ENCODE measurements at places on chromosomes 5 and 9.

GRCh38 chr5:106321242-106321641 lies 1349.5 kb downstream of the EFNA5 start:
- no peak for DNase-seq

DNA sequence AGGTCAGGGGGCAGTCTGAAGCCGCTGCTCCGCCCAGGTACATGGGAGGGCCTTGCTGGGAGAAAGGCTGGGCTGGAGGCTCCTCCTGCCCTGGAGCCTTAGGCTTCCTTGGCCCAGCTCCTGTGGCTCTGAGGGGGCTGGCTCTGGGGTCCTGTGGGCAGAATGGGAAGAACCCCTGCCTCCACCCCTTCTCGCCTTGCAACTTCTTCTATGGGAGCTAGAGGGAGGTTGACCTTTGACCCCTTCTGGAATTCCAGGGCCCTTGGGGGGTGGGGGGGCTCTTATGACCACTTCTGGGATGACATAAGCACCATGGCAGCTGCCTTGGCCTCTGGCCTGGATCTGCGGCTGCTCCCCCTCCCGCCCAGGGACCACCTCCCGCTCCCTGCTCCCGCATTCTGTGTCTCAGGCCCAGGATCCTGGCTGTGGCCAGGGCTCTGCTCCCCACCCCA lies 32.2 kb downstream of the IER5L start:
- DNase-seq, result no peak

GRCh38 chr5:132777209-132778069 lies at the start of gene SEPTIN8:
SEPTIN8 (minus strand) TSS chr5:132777239; CDS start chr5:132777137, 102 bp downstream.
- peak; percentile 40 for DNase-seq

- peak; percentile 68 for DNase-seq
These were observed 66.7 kb downstream of the DOCK2 start for GRCh38 chr5:169703813-169704212.

DNA sequence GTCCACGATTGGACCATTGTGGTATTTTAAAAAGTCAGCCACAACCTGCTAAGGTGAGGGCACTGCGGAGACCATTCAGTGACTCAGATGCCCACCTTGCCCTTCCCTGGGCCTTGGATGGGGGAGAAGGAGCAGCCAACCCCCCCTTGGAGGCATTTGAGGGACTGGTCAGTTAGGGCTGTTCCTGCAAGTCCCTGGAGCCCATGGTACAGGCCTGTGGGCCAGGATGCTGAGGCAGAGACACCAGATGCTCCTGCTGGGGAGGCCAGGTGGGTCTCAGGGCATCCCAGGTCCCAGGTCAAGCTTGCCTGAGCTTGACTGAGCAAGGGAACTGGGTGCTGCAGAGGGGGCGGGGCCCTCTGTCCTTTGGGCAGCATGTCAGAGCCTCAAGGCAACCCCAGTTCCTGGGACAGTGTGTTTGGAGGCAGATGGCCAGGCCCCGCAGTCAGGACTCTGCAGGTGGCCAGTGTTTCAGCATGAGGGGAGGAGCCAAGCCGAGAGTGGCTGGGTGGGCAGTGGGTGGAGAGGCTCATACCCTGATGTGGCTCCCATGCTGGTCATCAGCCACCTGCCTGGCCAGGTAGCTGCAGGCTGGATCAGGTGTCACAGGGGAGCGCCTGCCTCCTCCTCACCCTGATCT lies 27.5 kb downstream of the SLC6A3 start:
- DNase-seq, result no peak

DNA sequence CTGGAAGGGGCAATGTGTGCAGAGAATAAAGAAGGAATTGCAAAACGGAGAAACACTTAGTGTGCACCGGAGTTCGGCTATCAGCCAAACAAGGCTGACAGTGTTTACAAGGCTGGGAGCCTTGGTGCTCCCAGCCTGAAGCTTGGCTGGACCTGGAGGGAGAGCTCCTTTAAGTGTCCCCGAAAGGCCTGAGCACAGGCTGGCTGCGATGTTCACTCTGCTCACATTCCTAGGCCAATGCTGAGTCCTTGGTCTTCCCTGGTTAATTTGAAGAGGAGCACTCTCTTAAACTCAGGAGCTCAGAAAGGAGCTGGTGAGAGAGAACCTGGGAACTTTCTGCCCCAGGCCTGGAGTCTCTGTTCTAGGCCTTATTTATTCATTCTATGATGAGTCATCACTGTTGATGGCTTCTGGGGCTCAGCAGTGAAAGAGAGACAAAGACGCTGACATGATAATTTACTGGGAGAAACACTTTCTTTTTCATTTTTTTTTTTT lies 88.6 kb upstream of the MYO10 start:
- DNase-seq, result no peak

DNA sequence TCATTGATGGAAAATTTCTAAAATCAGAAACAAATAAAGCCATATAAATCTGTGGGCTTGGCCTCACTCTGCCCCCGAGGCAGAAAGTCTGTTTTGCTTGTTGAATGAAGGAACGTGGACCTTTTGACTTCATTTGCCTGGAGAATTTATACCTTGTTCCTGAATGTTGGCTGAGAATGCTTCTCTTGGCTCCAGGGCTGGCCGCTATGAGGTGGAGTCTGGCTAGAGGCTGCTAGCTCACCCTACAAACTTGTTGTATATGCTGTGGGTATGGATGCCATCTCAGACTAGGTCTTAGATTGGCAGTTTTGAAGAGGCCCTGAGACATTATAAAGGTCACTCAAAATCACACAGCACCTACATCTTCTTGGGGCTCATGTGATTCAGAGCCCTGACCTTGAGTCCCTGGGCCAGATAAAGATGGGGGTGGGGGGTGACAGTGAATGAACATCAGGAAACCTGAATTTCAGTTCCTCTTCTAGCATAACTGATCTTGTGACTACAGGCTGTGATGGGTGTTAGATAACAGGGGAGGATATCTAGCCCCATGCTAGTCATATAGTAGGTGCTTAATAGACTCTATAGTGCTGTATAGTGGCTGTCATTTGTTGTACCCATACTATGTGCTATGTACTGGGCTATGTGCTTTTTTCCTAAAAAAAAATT lies 2.8 kb downstream of the GM2A start:
- no peak for DNase-seq

DNA sequence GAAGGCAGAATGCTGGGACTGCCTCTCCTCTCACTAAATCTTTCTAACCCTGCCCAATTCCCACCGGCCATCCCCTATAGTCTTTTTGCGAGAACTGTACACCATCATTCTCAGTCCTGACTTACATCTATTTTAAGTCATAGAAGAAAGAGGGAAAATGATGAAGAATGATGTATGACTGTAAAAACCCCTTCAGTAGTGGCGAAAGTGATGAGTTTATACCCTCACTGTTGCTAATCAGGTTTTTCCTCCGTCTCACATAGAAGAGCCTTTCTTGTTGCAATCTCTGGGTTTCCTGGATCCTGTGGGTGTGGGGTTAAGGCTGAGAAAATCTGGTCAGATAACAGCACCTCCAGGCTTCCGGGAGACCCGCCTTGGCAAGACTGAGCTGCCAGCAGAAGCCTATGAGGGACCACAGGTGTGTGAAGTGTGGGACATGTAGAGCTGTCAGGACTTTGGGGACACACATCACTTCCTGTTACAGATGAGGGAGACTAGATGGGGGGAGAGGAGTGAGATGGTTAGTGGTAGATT lies 147.1 kb upstream of the SLC12A2 start:
- DNase-seq, result no peak

DNA sequence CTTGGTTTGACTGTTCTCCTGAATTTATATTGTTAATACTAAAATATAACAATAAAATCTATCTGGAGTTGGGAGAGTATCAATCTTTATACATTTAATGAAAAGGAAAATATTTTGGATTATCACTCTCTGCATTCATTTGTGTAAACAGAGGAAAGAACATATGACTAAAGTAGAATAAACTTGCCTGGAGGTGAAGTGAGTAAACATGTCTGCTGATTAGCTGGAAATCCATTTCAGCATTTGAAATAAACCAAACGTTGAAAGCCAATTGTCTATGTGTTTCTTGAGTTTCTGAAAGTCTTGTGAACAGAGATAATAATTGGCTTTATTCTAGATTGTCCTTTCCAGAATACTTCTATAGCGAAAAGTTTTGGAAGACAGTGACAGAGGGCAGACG lies 776.2 kb downstream of the SEMA5A start:
- DNase-seq, result no peak

- no peak for DNase-seq
These were observed 219.9 kb upstream of the NREP start for GRCh38 chr5:111976705-111977435.

DNA sequence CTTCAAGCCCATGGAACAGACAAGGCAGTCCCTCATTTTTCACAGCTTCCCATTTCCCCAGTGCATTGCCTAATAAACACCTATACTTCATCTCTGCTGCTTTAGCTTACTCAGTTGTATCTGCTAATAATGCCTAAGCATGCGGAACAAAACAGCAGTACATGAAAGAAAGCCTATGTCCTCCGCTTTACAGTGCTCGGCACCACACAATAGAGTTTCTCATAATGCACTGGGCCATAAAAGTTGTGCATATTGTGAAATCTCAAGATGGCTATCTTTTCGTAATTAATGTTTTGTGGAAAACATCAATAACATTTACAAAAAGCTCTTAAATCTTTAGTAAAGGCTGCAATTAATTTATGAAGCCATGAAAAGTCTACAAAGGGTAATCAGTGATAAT lies 69.3 kb downstream of the DENND1A start:
- DNase-seq, result no peak

- DNase-seq, result no peak
These were observed 104.1 kb upstream of the ZNF462 start for GRCh38 chr9:106758911-106759310.

DNA sequence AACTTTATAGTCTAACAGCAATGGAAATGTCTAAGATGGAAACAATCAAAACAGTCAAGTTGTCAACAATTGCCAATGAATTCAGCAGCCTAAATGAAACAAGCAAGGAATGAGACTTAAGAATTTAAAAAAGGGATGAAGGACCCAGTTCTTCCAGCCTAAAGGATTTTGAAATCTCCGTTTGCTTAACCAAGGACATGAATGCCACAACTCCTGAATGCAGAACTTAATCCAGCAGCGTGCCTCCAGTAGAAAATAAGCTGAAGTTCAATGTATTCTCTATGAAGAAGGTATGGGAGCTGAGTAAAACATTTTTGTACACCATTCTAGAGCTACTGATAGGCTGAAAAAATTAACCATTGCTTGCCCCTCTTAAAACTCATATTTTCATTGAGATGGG lies 411.3 kb downstream of the ARHGEF28 start:
- DNase-seq, result no peak

DNA sequence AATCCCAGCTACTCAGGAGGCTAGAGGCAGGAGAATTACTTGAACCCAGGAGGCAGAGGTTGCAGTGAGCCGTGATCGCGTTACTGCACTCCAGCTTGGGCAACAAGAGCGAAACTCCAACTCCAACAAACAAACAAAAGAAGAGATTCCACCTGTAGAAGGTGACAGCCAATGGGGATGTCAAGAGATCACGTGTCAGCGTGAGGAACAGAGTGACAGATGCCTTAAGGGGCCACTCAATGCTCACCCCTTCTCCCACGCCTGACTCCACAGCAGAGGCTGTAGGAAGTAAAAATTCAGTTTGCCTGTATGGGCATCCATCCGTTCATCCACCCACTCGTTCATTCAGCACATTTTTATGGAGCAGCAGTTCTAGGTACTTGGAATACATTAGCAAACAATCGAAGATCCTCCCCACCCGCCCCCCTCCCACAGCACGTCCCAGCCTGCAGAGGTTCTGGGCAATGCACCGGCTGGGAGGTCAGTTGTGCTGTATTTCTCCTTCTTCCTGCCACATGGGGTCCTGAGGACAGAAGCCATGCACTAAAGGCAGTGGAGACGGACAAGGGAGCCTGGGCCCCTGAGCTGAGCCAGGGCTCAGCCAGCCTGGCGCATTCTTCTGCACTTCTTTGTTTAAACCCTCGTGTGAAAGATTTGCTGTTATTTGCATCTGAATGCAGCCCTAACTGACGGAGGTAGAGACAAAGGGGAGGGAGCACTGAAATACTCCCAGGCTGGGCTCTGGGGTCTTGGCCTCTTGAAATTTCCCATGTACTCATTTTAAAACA lies 11.3 kb upstream of the RNF130 start:
- no peak for DNase-seq

- DNase-seq, result no peak
These were observed 212.8 kb downstream of the MLLT3 start for GRCh38 chr9:20409321-20410092.

DNA sequence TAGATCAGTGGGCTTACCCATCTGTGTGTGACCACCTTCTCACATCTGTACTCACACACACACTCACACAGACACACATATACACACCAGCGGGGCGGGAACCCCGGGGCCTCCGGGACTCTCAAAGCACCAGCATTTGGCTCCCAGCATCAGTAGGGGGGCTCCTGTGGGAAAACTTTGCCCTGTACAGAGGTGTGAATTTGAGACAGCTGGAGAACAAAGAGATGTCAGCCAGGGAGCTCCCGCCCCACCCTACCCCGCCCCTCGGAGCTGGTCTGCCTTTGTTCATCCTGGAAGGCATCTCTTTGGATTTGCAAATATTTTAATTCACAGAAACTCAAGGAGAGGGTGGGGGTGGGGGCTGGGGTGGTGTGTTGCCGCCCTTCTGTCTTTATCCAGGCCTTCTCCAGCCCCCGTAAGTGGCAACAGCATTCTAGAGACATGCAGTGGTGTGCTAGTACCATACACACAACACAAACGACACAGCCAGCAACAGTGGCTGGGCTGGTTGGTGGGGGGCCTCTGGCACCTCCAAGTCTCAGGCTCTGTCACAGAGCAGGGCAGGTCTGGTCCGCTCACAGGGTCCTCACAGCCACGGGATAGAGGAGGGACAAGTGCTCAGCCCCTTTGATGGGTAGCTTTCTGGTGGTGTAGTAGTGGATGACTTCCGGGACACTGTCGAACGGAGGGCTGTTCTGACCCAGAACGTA lies 15.5 kb upstream of the SLC25A51 start:
- DNase-seq, result no peak
